ENCODE measurements at places on chromosomes 1 and 21.

DNA sequence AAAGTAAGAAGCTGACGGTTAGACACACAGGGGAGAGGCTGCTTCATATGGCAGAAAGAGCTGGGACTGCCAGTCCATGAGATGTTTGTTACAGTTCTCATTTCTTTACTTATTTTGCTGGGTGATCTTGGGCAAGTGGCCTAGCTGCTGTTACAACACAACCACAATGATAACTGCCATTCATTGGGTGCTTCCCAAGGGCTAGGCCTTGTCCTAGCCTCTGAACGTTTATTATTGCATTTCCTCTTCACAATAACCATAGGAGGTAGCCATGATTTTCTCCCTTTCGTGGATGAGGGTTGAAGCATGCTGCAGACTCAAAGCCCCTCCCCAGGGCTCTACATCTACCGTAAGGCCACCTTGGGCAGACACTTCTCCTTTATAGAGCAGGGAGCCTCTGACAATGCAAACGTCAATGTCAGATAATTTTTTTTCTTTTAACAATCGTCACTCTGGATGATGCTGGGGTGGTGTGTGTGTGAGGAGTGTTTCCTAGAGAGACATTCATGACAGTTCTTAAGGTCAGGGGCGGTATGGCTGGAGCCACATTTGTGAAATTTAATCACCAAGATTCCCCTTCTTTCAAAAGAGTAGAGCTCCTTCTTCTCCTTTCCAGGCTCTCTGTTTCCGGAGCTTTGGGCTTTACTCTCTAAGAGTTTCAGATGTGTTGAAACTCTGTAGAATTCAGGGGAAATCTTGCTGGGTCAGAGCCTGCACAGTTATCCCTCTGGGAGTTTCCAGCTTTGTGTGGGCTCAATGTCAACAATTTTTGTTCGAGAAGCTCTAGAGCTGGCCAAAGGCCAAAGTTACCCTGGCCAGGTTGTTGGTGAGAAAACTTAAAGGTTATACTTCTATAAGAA, 138.5 kb upstream of the SGIP1 start:
- no peak for DNase-seq

- DNase-seq, result no peak
Measured at GRCh38 chr1:50174101-50174500, 65.4 kb downstream of the ELAVL4 start.

GRCh38 chr1:232620356-232620969, 9.5 kb downstream of the SIPA1L2 start:
- no peak for DNase-seq

- no peak for DNase-seq
Measured at GRCh38 chr1:199123615-199124014, 484.8 kb downstream of the PTPRC start.

GRCh38 chr1:235910357-235911299, 43.9 kb upstream of the LYST start:
- no peak for DNase-seq

- no peak for DNase-seq
Measured at GRCh38 chr1:91787919-91788318, 98.0 kb downstream of the TGFBR3 start.

DNA sequence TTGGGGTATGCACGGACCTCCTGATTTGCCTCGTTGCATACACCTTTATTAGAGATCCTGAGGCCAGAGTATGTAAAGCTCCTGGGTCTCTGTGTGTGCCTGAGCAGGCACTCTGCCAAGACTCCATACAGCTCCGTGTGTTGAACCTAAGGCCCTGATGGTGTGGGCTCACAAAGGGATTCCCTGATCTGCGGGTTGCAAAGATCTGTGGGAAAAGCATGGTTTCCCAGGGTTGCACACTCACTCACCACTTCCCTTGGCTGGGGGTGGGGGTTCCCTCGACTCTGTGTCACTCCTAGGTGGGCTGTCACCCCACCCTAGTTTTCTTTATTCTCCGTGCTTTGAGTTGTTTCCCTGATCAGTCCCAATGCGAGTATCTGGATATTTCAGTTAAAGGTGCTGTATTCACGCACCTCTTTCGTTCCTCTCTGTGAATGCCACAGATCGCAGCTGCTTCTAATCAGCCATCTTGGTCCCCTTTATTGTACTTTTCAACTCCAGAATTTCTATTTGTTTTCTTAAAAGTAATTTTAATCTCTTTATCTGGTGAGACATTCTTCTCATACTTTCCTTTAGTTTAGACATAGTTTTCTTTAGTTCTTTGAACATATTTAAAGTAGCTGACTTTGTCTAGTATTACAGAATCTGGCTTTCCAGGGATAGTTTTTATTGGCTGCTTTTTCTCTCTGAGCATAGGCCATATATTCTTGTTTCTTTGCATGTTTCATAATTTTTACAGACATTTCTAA, 39.0 kb upstream of the F3 start:
- no peak for DNase-seq

GRCh38 chr1:166083887-166084286, 82.9 kb downstream of the FAM78B start:
- no peak for DNase-seq

GRCh38 chr1:94039514-94039870, 81.5 kb downstream of the ABCA4 start:
- DNase-seq, result peak; percentile 29

DNA sequence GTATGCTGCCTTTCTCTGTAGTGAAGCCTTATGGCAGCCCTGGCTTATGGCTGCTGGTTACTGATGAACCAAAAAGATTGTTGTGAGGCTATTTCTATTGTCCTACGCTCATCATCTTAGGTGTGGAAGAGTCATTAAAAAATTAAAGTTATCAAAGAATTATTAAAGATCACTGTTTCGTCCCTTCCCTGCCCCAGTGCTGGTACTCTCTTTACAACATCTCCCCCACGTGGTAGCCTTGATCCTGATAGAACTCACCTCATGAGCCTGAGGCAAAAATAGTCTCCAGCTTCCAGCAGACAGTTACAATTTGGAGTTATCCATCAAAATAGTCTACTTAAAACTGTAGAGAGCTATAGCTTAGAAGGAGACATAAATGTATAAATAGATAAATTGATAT, 201.5 kb downstream of the S1PR1 start:
- DNase-seq, result no peak

GRCh38 chr1:185907246-185907645, 173.1 kb downstream of the HMCN1 start:
- no peak for DNase-seq

GRCh38 chr1:241470361-241470760, 49.2 kb downstream of the FH start:
- DNase-seq, result no peak

DNA sequence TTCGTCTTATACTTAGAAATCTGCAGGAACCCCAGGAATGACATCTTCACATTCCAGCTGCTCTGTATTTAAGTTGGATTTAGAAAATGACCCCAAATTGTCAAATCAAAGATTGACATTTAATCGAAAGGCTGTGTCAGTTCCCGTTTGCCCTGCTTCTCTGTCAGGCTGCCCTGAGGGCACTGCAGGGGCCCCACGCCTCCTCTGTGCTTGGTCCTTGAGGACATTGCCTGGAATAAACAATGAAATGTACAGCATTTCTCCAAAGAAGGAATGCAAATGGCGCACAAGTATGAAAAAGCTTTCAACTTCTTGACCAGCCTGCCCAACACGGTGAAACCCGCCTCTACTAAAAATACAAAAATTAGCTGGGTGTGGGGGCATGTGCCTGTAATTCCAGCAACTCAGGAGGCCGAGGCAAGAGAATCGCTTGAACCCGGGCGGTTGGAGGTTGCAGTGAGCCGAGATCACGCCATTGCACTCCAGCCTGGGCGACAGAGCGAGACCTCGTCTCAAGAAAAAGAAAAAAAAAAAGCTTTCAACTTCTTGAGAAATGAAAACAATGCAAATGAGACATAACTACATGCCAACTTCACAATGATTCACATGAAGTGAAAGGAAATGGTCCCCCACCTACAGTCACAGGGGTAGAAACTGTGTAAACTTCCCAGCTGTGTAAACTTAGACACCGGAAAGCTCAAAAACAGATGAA, 3.0 kb downstream of the TMPRSS3 start:
- no peak for DNase-seq

- DNase-seq, result no peak
Measured at GRCh38 chr21:8991968-8992621, 1529.3 kb upstream of the TPTE start.

- no peak for DNase-seq
Measured at GRCh38 chr21:30718239-30718909, at the start of gene KRTAP21-3. Gene KRTAP21-3 (minus strand): TSS chr21:30718777. CDS start chr21:30718759, 18 bp downstream.

DNA sequence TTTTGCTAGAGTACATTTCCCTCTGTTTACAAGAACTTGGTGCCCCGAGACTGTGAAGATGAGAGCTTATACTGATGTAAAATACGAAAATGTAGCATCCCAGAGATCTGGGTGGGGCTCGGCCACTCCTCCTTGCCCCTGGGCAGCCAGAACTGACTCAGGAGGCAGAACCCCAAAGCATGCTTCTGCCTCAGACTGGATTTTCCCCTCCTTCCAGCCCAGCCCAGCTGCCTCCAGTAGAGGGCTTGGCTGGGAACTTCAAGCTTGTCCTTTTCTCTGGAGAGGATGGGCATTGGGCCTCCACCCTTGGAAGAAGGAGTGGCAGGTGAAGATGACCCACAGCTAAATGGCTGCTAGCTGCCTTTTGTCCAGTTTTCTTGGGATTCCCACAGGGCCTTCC, 24.3 kb upstream of the BTG2 start:
- DNase-seq, result no peak

DNA sequence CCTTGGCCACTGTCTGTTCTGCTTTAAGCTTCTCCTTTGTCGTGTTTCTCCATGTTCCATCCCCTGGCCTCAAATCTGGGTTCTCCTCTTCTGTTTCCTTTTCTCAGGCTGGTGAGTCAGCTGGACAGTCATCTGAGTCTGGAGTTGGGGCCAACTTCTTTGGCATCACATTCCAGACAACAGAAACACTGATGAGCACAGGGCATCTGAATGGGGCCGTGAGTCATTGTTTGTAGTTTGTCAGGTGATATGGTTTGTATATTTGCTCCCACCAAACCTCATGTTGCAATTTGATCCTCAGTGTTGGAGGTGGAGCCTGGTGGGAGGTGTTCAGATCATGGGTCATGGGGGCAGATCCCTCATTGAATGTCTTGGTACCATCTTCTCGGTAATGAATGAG, 14.3 kb upstream of the OLIG2 start:
- DNase-seq, result no peak

DNA sequence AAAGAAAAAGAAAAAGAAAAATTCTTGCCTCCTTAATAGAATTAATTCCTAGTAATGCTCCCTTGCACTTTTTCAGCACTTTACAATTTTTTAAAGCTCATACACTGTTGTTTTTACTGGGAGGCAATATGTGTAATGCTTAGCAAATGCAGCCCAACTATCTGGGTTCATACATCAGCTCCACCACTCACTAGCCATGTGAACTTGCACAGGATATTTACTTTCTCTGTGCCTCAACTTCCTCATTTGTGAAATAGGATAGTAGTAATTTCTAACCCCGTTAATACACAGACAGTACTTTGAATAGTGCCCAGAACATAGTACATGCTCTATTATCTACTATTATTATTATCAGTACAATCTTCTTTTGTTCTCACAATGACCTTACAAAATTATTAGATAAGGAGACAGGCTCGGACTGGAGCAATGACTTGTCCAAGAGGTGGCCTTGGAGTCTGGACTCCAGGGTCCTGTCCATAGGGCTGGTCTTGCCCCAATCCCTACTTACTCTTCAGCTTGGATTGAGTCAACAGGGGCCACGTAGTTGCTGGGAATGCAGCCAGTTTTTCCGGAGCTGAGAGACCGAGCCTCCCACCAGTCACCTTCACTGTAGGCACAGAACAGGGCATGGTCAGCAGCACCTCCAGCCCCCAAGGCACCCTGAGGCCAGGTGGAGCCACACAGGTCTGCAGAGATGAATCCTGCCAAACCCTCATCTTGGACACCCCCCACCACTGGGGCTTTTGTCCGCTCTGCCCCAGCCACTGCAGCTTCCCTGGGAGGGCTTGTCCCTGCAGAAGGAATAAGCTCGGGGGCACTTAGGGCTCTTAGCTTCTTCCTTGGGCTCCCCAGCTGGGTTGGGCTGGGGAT, 13.7 kb downstream of the FGR start:
- no peak for DNase-seq

- DNase-seq, result no peak
Measured at GRCh38 chr1:179708434-179709195, 34.5 kb upstream of the FAM163A start.
